Stimulated activated CD4-positive, alpha-beta T cell treated with anti-CD3 and anti-CD28 coated beads, Interleukin-4, amount 100 ng/mL, for 48 hours (primary cell): ENCODE measurements at places on chromosomes 3 and 15.

GRCh38 chr3:173109143-173109542 is 31.9 kb downstream of the SPATA16 start:
- DNase-seq = no peak

DNA sequence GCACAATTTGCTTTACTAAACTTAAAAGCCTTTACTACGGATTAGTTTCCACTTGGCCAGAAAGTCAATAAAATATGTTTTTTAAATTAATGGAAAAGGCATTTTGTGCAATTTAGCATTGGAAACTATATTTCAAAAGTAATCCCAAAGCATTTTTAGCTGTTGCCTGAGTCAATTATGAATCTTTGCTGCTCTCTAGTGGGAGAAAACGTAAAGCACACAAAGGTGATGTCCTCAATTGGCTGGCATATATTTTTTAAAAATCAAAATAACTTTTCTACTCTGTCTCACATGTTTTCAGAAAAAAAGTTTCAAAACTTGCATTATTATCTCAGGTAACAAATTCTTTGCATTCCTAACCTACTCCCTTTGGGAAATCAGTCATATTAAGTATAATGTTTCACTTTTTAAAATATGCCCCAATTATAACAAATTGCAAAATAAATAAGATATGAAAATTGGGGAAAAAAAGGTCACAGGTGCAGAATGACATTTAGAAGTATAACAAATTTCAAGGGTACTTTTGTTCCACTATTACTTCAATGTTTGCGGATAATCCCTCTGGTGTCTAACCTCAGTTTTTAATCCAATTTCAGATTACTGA is 47.2 kb upstream of the TEX55 start:
- no peak for DNase-seq

DNA sequence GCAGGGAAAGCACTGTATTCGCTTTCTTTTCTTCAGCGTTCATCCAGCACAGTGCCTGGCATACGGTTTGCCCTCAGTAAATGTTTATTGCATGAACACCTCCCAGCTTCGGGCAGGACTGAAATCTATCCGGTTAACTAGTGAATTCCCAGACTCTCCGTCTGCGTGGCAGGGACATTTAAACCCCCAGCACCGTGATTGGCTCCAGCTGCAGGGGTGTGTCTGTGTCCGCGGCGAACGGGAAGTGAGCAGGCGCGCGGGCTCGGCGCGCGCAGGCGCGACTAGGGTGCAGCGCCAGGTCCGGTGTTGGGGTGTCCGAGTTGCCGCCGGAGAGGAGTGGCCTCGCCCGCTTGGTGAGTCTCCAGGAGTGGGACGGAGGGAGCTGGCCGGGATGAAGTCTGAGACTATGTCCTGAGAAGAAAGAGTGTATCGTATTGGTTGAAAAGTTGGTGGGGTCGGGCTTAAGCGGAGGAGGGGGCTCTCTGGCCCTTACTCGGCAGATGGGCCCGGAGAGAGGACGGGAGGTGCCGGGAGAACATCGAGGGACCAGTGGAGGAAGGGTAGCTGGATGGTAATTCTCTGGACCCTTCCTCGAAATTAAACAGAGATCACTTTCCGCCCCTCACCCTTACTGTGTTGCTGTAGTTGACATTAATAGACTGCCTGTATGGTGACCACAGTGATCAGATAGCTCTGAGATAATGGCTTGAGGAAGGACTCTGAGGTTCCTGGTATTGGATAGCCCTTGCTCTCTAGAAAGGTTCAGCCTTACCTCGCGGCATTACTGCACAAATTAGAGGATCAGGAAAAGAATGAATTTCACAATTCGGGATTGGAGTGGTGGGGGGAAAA is at the start of gene SNAP23:
Gene SNAP23, plus strand, starts transcription at position 274 of the 852 bp plus-strand sequence. CDS start 16,213 bp downstream, outside the sequence.
- peak; percentile 69 for DNase-seq

- DNase-seq = no peak
Measured at GRCh38 chr15:68612979-68613740, 34.4 kb downstream of the CORO2B start.

GRCh38 chr3:71461114-71461513 is 122.4 kb downstream of the FOXP1 start:
- DNase-seq = no peak

DNA sequence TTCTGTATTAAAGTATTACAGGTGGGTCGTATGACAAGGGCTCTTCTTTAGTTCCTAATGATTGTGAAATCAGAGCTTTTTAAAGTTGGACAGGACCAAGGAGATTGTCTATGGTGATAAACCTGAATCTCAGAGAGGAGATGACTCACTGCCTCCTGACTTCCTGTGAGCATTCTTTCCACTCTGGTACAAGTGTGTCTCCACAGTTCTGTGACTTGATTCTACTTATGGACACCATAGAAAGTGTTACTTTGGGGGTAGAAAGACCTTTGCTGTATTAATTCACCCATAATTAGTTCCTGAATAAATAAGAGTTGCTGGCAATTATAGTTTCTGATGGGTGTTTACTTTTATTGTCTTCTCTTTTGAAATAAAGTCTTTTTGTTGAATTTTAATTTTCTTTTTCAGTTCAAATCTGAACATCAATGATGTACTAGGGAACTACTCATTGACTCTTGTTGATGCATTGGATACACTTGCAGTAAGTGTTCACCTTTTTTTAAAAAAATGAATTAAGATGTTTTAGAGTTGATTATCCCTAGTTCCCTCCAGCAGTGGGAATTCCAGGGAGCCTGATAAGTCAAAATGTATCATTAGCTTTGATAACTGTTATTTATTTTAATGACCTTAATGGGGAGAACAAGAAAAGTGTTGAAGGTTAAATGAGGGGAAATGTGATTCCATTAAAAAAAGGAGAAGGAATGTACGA is 7.4 kb downstream of the EDEM1 start:
- no peak for DNase-seq

- DNase-seq = no peak
Measured at GRCh38 chr3:154430014-154430413, at the start of gene GPR149. Gene GPR149, minus strand, starts transcription at chr3:154430190. Its CDS starts 575 bp downstream, at chr3:154429615.

GRCh38 chr3:73796382-73796781 is 171.6 kb upstream of the PDZRN3 start:
- no peak for DNase-seq

GRCh38 chr3:184345317-184346144 is 8.1 kb downstream of the FAM131A start:
- DNase-seq = no peak

DNA sequence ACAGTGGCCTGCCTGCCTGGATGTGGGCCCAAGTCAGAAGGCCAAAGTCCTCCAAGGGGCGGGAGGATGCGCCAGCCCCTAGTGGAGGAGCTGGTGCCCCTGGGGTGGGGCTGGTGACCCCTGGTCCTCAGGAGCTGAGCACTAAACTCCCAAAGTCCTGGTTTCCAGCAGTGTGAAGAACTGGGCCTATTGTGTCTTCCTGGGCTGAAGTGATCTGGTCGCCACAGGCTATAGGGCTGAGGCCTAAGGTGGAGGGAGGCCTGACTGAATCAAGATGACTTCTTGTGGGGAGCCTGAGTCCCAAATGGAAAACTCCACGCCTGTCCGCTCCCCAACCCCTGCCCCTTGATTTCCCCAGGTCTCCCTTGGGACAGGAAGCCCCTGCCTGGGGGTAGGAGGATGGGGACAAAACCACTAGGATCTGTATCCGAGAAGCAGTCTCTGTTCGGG is 753 bp upstream of the FES start:
- DNase-seq = no peak

DNA sequence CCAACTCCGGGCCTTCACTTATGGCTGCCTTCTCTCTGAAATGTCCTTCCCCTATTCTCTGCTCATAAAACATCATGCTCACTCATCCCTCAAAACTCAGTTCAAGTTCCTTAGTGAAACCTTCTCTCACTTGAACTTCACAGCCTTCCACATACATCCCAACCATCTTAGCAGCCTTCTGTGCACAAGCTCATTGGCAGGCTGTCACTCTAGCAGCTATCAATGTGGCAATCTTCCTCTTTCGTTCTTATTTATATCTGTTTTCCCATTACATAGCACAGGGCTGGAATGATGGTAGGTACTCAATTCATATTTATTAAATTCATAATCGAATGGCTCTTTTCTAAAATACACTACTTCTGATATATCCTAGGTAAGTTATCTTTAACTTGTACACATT is 66.4 kb upstream of the MCTP2 start:
- DNase-seq = no peak

GRCh38 chr3:171782617-171783016 is 27.7 kb downstream of the PLD1 start:
- DNase-seq = no peak

- DNase-seq = no peak
Measured at GRCh38 chr3:130384476-130385025, 39.1 kb downstream of the COL6A5 start.

- DNase-seq = no peak
Measured at GRCh38 chr15:25712961-25713355, 150.2 kb downstream of the ATP10A start.

- DNase-seq = no peak
Measured at GRCh38 chr15:34023907-34024306, 15.1 kb downstream of the AVEN start.

DNA sequence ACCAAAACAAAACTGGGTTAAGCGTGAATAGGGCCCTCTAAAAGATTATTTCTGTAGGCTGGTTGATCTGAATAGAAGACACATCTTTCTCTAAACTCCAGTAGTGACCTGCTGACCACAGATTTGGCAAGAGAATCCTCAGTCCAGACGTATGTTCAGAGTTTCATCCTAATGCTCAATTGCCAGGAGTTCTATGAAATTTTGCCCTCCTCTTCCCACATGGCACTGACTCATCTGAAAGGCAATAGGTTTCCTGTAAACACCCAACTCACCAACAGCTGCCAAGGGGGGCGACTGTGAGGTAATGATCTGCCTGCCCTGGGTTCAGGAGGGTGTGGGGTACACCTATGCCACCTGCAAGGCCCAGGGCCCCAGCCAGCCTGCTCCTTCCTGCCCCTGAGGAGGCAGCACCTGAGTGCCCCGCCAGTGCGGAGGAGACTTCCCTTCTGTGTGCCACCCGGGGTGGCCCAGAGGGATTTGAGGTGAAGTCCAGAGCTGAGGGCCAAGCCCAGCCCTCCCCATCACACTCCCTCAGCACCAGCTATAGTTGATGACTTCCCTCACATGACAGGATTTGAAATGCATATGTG is 8.4 kb upstream of the PLA2G4D start:
- DNase-seq = no peak

DNA sequence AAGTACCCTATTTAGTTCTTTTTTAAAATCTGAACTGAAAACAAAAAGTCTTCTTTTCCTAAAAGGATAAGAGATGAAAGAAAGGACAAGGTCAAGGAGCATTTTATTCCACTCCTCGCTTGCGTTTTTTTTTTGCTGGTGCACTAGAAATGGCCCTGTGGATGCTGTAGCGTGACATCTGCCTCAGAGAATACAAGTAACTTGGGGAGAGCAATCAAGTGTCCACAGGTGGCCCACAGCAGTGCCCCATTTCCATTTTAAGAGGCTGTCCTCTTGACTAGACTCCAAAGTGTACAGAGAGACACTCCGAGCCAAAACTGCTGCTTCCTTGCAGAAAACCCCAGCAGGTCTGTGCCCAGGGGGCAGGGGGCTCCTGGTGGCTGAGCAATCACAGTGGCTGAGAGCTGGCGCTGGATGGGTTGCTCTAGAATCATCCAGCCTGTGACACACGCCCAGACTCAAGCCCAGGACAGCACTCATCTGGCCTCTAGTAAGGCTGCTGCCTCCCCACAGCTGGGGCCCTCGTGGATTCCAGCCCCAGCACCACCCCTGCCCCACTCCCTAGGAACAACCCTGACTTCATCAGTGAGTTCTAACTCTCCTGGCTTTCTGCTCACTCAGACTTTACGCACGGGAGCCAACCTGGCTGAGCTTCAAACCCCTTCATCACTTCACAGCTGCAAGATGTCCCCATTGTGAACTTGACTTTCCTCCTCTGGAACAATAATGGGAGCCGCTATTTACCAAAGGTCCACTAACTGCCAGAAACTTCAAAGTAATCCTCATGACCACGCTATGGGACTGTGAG is 71.1 kb upstream of the SPATA12 start:
- DNase-seq = no peak

DNA sequence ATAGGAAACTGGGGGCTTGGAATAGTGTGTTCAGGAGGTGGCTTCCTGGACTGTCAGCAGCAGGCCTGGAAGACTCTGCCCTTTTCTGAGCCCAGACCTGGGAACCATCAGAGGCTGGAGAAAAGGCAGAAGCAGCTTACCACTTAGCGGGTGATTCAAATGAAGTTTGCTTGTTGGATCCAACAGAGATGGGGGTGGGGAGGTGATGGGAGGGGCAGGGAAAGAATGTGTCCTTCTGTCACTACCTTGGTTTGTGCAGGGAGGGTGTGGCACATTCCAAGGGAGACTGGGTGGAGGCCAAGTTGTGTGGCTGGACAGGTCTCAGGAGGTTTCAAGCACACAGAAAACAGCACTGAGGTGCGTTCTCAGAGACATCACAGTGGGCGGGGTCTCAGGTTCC is 58.8 kb downstream of the TRAK1 start:
- no peak for DNase-seq

DNA sequence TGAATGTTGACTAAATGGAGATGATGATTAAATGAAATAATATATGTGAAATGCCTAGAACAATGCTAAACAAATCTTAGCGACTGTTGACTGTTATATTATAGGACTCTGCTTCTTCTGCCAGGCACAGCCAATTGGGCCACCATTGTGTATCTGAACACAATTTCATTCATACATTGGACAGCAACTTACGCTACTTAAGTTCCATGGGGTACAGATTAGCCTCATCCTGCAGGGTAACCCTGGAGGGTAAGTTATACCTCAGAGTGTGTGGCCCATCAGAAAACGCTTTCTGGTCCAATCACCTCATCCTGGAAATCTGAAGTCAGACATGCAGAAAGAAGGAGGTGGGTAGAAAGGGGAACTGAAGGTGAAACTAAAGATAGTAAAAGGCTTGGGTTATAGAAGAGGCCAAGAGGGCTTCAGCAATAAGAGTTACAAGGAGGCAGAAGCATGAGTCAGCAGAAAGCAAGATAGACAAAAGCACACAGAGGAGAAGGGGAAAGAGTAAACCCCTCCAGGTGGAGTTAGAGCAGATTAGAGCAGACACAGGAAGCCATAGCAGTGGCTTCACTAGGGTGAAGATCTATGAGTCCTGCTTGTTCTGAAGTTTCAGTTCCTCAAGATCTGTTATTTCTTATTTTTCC is 119.3 kb upstream of the SLC24A5 start:
- DNase-seq = no peak

GRCh38 chr3:27939940-27940339 is 217.8 kb upstream of the EOMES start:
- no peak for DNase-seq

DNA sequence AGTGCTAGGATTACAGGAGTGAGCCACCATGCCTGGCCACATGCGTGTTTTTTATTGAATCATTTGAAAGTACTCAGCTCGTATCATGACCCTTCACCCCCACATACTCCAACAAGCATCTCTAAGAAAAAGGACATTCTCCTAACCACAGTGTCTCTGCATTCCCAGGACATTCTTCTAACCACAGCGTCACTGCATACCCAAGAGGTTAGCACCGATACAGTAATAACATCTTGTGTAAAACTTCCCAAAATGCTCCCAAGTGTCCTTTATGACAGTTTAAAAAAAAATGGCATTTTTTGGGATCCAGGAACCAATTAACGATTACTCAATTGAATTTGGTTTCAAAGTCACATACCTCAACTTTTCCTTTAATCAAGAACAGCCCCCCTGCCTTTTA is 39.6 kb downstream of the FLNB start:
- DNase-seq = no peak

- DNase-seq = no peak
Measured at GRCh38 chr3:141379250-141379966, 11.1 kb downstream of the ZBTB38 start.

- DNase-seq = no peak
Measured at GRCh38 chr3:113828600-113828999, 10.0 kb upstream of the GRAMD1C start.
